Right kidney (tissue), 9 donors: ENCODE measurements at places on chromosomes 1 and 21.

- DNase-seq: no peak
Observed at GRCh38 chr1:161791904-161792655, 26.0 kb downstream of the ATF6 start.

DNA sequence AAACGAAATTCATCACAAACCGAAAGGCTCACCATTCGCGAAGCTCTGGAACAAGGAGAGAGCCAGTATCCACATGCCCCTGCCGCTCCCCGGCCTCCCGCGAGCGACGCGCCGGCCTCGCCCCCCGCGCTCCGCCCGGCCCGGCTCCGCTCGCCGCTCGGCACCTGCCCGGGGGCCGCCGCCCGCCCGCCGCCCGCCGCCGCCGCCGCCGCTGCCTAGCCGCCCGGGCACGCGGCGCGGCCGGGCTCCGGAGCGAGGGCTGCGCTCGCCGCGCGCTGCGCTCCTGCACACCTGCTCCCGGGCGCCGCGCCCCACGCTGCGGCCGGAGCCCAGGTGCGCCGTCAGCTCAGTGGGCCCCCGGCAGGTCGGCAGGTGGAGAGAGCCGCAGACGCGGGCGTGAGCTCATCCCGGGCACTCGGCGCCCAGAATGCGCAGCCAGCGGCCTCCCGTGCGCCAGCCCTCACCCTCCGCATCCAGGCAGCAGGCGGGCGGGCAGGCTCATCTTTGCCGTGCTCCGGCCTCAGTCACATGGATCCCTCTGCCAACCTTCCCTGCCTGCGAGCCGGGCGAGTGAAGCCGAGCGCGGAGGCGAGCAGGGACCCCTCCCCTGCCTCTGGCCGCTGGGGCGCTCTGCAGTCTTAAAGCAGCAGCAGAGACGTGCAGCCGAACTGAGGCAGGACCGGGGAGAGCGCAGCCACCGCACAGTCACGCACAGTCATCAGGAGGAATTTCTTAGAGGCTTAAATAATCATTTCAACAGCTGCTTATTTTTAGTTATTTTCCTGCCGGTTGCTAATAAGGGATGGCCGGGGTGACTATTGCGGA is at the start of gene DSCAM:
Gene DSCAM (minus strand): TSS at position 572 of the 825 bp plus-strand sequence. CDS start 497 bp downstream, at position 75.
- peak; percentile 66 for DNase-seq

DNA sequence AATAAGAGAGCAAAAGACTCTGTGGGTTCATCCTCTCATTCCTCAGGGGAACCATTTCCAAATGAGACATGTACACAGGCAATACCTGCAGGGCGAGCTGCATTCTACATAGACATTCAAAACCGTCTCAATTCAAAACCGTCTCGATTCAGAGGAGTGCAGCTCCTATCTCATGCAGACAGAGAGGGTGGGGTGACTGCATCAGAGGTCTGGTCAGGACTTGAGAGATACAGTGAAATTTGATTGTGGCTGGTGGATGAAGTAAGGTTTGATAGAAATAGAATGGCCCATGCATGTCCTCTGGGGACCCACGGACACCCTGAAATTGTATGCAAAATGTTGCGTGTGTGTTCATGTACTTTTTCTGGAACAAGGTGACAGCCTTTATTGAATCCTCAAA is 27.3 kb downstream of the TEX35 start:
- no peak for DNase-seq

DNA sequence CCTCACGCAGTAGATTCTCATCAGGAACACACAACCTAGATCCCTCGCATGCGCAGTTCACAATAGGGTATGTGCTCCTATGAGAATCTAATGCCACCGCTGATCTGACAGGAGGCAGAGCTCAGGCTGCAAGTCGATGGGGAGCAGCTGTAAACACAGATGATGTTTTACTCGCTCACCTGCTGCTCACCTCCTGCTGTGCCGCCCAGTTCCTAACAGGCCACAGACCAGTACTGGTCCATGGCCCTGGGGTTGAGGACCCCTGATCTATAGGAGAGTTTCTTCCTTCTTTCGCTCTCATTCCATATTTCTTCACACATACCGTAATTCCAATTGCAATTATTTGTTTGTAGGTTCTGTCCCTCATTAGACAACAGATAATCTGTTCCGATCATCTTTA is 103.4 kb downstream of the CLEC20A start:
- DNase-seq: no peak

DNA sequence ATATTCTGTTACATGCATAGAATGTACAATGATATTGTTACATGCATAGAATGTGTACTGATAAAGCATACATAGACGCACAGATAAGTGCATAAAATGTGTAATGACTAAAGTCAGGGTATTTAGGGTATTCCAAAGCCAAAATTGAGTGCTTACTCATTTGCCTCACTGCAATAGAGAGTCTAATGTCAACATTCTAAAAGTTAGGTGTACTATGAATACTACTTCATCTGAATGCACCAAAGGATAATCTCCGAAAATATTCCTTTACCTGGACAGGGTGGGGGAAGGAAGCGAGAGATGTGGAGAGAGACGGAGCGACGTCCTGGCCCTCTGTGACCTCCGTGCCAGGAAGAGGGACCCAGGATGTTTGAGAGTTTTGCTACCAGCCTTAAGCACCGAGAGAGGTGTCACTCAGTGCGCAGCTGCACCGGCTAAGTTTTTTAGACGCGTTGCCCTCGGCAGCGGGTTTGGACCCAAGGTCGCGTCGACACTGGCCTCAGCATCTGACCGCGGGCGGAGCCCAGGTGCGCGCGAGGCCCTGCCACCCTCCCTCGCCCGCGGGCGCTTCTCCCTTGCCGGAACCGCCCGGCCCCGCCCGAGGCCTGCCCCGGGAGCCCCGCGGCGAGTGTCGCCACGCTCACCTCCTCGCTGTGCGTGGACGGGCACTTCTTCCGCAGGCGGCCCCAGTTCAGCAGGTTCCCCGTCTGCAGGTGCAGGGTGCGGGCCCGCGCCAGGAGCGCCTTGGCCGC is 660 bp downstream of the GCLM start:
- peak; percentile 70 for DNase-seq

- no peak for DNase-seq
Observed at GRCh38 chr1:244139655-244140054, 88.6 kb downstream of the ZBTB18 start.

- no peak for DNase-seq
Observed at GRCh38 chr1:10940451-10940804, 72.0 kb upstream of the TARDBP start.

- DNase-seq: no peak
Observed at GRCh38 chr1:39826583-39826982, 37.9 kb upstream of the BMP8B start.

GRCh38 chr1:46749404-46749803 is 30.5 kb upstream of the EFCAB14 start:
- no peak for DNase-seq

GRCh38 chr1:201916649-201917249 is 28.1 kb downstream of the SHISA4 start:
- DNase-seq: peak; percentile 54

DNA sequence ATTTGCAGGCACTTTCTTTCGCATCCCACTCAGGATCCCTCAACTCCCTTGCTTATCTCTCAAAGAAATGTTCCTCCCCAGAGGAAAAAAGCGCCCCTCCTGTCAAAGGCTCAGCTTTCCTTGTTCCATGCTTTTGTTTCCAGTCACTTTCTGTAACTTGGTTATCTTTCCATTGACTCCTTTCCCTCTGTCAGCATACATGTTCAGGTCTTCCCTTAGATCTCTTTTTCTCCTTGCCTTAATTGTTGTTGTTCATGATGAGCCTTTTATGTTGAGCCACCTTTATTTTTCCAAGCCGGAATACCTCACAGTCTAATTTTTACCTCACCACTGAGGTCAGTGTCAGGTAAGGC is 46.5 kb upstream of the PODN start:
- DNase-seq: peak; percentile 11

DNA sequence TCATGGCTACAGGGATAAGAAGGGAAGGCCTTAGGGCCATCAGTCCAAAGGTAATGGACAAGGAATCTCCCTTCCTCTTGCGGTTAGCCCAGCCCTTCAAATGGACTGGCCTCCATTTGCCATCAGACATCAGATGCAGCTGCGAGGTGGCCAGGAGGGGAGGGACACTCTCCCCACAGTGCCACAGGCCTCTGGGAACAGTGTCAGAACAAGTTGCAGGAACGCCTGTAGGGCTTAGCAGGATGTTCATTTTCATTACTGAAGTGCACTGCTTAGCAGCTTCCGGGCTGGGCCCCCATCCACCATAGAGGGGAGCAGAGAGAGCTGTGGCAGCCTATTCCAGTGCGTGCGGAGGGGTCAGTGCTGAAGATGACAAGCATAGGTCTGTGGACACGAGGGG is 127.5 kb downstream of the GALNT2 start:
- no peak for DNase-seq

DNA sequence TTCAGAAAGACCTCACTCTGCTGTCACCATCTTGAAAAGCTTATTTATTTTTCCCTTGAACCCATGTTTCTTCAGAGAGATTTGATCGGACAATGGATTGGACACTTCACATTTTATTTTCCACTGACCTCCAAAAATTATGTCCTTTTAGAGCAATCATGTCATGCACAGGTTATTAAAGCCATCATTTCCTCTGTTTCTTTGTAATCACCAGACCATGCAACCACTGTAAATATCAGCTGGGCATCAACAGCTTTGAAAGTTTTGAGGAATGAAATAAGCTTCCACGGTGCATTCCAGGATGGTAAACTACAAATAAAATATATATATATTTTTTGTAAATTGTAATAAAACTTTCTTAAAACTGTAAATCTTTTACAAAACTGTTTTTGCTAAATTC is 144.1 kb upstream of the ADAMTS5 start:
- no peak for DNase-seq

GRCh38 chr1:30191154-30191702 is 532.2 kb downstream of the MATN1 start:
- no peak for DNase-seq

DNA sequence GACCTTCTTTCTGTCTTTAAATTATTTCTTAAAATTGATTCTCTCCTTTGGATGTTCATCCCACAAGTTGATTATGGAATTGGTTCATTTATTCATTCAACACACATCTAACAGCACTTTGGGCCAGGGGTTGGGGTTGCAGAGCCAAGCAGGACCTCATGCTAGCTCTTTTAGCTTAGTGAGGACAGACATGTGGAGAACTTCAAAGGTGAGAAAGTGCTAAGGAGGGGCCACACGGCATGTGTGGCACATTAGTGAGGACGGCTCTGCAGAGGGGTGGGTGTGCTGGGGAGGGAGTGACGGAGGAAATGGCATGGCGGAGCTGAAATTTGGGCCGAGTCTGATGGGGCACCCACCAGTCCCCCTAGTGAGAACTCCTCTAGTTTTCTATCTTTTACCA is 32.5 kb upstream of the VASH2 start:
- DNase-seq: no peak

DNA sequence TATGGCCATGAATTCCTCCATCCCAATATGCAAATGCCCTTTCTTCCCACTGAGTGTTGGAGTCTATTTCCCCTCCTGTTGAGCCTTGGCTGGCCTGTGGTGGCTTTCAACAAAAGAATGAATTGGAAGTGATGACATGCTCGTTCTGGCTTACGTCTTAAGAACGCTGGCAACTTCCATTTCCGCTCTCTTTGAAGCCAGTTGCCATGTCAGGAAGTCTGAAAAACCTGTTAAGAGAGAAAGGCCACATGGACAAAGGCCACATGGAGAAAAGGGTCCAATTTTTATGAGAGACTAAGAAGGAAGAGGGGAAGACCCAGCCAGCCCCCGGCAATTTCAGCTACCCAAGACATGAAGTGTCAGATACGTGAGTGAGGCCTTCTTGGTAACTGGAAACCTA is 45.6 kb upstream of the GADD45A start:
- DNase-seq: no peak

GRCh38 chr1:66761221-66761620 is 9.0 kb downstream of the DYNLT5 start:
- DNase-seq: no peak

GRCh38 chr1:154695985-154696384 is 88.0 kb upstream of the ADAR start:
- DNase-seq: no peak

DNA sequence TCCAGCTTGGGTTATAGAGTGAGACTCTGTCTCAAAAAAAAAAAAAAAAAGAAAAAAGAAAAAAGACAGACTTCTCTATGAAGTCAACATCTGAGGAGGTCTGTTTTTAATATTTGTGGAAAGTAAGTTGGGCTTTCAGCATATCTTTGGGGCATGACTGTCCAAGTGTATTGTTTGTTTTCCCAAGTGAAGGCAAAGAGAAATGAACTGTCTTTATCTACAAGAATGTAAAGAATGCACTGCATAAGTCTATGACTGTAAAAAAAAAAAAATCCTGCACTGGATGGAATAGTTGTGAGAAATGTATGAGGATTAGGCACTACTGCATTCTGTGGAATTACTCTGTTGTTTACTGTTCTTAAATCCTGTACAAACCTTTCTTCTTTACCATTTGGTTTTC is 45.6 kb upstream of the TMEM61 start:
- DNase-seq: no peak

GRCh38 chr1:160756849-160757201 is 17.8 kb downstream of the SLAMF7 start:
- DNase-seq: no peak

GRCh38 chr1:152517237-152517811 is 3.0 kb downstream of the CRCT1 start:
- DNase-seq: no peak

DNA sequence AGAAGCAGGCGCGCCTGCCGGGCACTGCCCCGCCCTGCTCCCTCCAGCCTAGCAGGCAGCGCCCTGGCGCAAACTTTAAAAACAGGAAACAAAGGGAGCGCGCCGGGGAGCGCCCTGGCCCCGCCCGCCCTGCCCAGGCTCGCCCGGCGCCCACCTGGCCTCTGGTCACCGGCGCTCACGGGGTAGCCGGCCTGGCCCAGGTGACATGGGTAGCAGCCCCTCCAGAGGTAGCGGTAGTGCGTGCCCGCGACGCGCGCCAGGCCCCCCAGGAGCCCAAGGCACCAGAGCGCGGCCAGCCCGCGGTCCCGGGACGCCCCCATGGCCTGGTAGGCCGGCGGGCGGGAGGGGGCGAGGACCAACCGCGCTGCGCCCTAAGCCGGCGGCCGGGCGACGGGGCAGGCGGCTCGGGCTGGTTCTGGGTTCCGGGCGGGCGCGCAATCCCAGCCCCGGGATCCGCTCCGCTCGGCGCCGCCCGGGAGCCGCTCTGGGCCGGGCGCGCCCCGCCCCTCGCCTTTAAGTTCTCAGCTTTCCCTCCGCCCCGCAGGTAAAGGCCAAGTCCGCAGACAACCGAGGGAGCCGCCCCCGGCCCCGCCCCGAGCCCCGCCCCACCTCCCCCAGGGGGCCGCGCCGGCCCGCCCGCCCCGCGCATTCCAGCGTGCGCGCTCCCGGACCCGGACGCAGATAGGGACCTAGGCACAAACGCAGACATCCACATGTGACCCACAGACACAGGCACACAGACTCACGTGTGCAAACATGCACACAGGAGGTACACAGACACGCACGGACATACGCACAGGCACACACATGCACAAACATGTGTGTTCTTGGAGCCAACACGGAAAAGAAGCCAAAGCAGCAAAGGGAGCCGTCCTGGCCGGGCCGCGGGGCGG is 76.7 kb downstream of the ARHGEF16 start:
- DNase-seq: peak; percentile 76

DNA sequence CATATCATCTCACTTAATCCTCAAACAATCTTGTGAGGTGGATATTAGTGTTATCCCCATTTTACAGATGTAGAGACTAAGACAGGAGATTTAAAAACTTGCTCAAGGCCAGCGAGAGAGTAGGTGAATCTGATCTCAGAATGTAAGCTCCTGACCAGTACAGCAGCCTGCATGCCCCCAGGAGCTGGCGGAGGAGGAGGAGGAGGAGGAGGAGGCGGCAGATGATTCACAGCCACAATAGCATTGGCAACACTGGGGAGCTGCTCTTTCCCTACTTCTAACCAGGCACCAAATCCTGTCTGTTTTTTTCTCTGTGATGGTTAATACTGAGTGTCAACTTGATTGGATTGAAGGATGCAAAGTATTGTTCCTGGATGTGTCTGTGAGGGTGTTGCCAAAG is 243.2 kb downstream of the ATG4C start:
- DNase-seq: no peak
